Activated CD8-positive, alpha-beta memory T cell treated with anti-CD3 and anti-CD28 coated beads, Interleukin-2, amount 10 ng/mL, durations not matched to agents 7 days and 5 days (primary cell): ENCODE measurements at places on chromosomes 13 and 19. TPM values are rescaled to one million over a fixed set of nuclear protein-coding genes. Genes with fewer than 3 reads are reported as not detected.

The TLE2 gene
- 1.0 TPM for total RNA-seq

The NLRP7 gene
- total RNA-seq: not detected

The SYCN gene
- total RNA-seq: not detected

- DNase-seq: no peak
Observed at GRCh38 chr13:32176696-32177095, 138.5 kb downstream of the ZAR1L start.

- no peak for DNase-seq
Observed at GRCh38 chr19:5148794-5149190, 179.9 kb downstream of the KDM4B start.

GRCh38 chr13:76607866-76608265 lies 278.3 kb downstream of the KCTD12 start:
- no peak for DNase-seq

GRCh38 chr19:1495799-1496713 lies 5.1 kb downstream of the REEP6 start:
- DNase-seq: no peak

DNA sequence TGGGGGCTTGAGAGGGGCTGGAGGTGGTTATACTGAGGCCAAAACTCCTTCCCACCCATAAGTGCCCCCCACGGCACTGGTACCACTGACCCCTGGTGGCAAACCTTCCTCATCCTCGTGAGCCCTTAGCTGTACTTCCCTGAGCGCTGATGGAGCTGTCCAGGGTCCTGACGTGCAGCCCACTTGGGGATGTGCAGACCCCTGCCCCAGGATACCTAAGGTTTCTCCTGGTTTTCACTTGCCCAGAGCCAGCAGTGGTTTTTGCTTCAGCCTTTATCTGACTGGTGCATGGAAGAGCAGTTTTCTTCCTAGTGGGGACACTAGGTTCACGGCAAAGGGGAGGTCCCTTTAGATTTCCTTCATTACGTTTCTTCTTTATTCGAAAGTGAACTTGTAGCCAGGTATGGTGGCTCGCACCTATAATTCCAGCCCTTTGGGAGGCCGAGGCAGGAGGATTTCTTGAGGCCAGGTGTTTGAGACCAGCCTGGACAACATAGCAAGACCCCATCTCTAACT lies 28.7 kb upstream of the KCTD15 start:
- peak; percentile 48 for DNase-seq

- DNase-seq: no peak
Observed at GRCh38 chr19:39544226-39544903, 4.4 kb upstream of the EID2 start.

The USHBP1 gene
- total RNA-seq: not detected

The LSM7 gene
- total RNA-seq: 135 TPM

- no peak for DNase-seq
Observed at GRCh38 chr19:50513746-50514345, at the start of gene ASPDH. TSS of gene ASPDH (minus strand) at chr19:50513913. CDS start at chr19:50513823, 90 bp downstream.

GRCh38 chr19:5369962-5370367 lies 29.4 kb upstream of the PTPRS start:
- DNase-seq: peak; percentile 58

DNA sequence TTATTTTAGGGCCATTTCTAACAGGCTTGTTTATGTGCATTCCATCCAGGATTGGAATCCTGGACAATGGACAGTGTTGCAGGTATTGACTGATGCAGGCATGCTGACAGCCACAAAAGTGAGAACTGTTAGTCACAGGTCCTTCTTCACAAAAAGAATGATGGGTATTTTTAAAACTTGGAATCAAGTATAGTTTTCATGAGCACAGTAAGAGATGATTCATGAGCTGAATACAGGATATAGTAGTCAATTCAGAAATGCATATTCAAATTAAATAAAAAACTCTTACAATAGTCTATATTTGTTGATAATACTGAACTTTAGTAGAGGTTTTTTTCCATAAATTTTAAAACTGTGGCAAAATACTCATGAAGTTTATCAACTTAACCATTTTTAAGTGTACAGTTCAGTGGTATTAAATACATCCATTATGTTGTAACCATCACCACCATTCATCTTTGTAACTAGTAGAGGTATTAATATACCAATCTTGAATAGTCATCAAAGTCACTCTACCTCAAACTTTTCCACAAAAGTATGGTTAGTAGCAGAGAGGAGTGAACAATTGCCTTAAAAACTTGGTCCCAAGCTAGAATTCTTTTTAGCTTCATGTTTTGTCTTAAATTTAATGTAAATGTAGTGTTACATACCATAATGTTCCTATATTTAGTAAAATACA lies 79.5 kb downstream of the KCNRG start:
- DNase-seq: no peak

The CDX2 gene
- total RNA-seq: not detected

DNA sequence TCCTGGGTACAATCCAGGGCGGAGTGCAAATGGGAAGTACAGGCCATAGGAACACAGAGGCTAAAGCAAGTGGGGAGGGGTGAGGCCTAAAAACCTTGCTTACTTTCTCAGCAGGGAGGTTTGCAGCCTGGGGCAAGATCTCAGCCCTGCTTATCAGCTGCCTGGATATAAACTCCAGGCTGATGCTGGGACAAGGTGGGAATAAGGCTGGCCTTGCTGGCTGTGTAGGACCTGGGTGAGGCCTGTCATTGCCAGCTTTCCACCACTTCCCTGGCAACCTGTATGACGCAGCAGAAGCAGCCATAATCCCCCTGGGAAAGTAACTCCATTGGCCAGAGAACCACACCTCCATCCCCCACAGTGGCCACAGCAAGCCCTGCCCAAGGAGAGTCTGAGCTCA lies 279.1 kb upstream of the ATXN8OS start:
- DNase-seq: no peak

GRCh38 chr13:21568854-21569253 lies 35.1 kb downstream of the MICU2 start:
- no peak for DNase-seq

The VSTM2B gene
- total RNA-seq: not detected
